ENCODE measurements at places on chromosomes 6 and 20. TPM values are rescaled to one million over a fixed set of nuclear protein-coding genes. Genes with fewer than 3 reads are reported as not detected.

The TMEM200A gene
- 9.3 TPM for total RNA-seq

The HLA-DOB gene
- total RNA-seq = 0.69 TPM

The HSF2 gene
- 33.5 TPM for total RNA-seq

The NDRG3 gene
- total RNA-seq = 15.4 TPM

The FOXC1 gene
- total RNA-seq = 15.3 TPM

The HLA-G gene
- total RNA-seq = 0.10 TPM

Data from skin of body (tissue), 3 donors.